ENCODE measurements at places on chromosomes 2 and 18.

- DNase-seq: no peak
Measured at GRCh38 chr2:39631718-39632117, 34.0 kb upstream of the TMEM178A start.

DNA sequence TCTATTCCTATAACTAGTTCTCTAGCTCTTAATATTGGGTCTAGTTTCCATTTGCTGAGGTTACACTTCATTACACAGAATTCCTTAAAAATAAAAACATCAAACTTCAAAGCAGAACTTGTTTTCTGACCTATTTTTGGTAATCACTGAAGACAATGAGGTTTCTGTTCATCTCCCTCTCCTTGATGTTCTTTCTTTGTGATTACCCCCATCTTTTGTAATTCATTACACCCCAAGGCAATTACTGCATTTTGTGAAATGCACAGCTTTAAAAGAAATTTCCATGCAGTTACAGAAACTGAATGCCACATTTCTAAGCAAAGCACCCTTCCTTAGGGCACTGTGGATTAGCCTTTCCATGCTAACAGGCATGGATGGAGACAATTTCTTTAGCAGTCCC is 363.2 kb upstream of the RND3 start:
- DNase-seq: no peak

GRCh38 chr18:22088029-22088428 is 81.4 kb upstream of the GATA6 start:
- no peak for DNase-seq

DNA sequence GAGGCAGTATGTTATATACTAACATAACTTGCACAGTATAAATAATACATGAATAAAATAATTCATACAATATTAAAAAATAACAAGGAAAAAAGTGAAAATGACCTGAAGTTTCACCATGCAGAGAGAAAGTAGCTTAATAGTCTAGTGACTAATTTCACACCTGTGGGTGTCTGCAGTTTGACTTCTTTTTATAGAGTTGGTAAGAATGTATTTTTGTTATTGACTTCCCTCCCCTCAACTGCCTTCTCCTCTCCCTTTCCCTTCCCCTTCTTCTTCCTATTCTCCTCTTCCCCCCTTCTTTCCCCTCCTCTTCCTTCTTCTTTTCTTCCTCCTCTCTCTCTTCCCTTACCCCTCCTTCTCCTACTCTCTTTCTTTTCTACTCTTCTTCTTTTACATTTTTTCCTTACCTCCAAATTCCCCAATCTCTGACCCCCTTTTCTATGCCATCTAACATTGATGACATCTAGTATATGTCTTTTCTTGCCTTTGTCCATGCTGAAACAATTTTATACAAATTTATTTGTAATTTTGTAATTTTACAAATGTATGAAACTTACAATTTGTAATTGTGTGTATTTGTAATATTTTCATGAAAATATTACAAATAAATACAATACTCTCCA is 3.1 kb downstream of the DNAH6 start:
- DNase-seq: no peak

DNA sequence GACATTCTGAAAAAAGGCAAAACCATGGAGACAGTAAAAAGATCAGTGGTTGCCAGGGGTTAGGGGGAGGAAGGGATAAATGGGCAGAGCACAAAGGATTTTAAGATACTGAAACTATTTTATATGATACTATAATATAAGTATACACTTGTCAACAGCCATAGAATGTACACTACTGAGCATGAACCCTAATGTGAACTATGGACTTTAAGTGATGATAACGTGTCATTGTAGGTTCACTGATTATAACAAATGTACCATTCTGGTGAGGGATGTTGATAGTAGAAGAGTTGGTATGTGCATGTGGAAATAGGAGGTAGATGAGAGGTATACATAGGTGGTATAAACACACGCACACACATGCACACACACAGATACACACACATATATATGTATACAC is 241.6 kb downstream of the NOL4 start:
- DNase-seq: no peak

GRCh38 chr2:120629241-120629895 is 106.3 kb upstream of the GLI2 start:
- no peak for DNase-seq

DNA sequence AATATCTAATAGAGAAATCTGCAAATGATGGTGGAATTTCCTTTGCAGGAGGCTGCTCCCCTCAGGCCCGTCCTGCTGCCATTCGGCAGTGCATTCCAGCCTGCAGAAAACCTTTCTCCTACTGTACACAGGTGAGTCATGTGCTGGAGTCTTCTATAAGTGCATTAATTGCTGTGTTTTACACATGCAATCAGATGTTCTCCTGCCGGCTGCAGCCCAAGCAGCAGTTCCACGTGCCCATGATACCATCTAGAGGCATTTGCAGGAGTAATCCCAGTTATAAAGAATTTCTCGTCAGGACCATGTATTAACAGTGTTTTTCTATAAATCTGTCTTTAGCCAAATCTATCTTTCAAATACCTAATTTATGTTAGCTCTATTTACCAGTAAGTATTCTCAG is 304.7 kb upstream of the HNMT start:
- DNase-seq: no peak

DNA sequence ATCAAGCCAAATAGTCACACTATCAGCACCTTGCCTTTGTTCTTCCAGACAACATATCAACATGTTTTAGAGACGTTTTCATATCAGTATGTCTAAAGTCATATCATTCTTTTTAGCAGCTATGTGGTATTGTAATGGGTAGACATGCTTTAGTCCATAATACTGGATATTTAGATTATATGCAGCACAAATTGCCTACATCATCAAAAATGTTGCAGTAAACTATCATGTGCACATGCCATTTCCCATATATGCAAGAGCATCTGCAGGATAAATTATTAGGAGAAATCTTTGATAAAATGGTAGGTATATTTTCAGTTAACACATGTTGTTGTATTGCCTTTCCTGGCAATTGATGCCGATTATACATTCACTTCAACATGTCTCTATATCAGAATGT is 636.5 kb downstream of the XIRP2 start:
- no peak for DNase-seq

DNA sequence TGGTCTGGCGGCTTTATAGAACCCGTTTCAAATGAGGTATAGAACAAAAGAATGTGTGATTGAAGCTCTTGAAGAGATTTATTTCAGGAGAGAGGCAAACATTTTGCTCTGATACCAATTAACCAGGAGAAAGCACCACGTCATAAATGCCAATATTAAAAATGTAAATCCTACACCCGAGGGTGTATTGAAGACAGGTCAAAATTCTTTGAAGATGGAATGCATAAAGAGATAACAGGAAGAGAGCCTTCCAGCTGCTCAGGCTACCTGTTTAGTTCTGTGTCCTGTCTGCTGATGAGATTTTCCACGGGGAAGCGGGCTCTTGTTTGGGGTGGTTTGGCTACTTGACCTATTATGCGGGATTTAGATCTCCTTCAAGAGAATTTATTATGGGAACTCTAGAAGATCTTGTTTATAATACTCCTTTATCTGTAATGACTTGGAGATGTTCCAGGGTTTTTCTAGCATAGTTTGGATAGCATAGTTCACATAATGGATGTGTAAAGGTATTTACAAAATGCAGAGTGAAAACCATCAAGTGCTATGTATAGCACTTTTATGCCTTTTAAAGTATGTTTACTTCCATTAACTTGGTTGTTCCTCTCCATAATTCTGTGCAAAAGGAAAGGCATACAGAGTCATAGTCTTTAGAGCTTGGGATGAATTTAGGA is 204.5 kb upstream of the SPRED2 start:
- no peak for DNase-seq

GRCh38 chr2:219270055-219270372 is 9.2 kb upstream of the DNAJB2 start:
- DNase-seq: no peak

GRCh38 chr2:144403933-144404332 is 116.0 kb downstream of the ZEB2 start:
- no peak for DNase-seq

- DNase-seq: no peak
Measured at GRCh38 chr18:44871771-44872170, 191.1 kb downstream of the SETBP1 start.

GRCh38 chr2:219274361-219274921 is 4.7 kb upstream of the DNAJB2 start:
- DNase-seq: no peak

GRCh38 chr2:8332646-8333045 is 349.2 kb upstream of the ID2 start:
- no peak for DNase-seq

DNA sequence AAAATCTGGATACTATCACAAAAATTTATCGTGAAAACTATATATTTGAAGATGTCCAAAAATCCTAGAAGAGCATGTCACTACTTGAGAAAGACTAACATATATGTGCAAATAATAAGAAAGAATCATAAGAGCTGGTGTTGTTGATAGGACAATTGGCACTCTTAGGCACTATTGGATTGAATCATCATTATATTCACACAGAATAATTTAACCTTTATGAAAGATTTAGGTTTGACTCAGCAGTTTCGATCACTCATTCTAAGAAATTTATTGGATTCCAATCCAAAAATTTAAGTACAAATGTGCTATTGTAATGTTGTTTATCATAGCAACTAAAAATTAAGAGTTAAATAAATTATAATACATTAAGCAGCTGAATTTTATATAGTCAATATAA is 503.6 kb downstream of the SPAG16 start:
- no peak for DNase-seq

DNA sequence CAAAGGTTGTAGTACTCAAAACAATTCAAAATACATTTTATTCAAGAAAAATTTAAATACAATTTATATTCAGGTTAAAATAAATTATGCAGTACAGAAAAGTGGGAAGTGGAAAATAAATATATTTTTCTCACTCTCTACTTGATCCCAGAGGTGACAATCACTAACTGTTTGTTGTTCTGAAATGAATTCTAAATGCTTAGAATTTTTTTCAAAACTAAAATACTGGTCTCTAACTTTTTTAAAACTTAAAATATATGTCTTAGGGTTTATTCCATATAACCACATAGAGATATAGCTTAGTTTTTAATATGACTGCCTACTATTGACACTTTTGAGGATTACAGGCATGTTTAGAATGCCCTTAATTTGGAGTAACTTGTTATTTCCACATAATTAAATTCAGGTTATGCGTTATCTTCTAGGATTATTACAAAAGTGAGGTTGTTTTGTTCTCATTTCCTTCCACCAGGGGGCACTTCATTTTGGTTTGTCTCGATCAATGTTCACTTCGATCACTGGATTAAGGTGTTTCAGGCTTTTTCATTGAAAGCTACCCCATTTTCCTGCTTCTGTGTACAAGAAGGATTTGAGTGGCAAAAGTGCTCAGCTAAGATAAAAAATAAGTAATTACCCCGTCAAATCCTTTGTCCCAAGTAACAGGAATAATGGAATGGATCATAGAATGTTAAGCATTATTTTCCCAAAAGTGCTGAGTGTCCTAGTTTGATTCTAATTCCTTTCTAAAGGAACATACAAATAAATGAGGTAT is 27.1 kb upstream of the TFPI start:
- DNase-seq: peak; percentile 12

GRCh38 chr2:239114119-239114581 is 266.3 kb downstream of the TWIST2 start:
- no peak for DNase-seq
